Activated T-helper 2 cell treated with anti-CD3 and anti-CD28 coated beads, Interferon-gamma antibody, Interleukin-2, Interleukin-4, amounts not matched to agents 10 μg/mL and 5 μg/mL and 100 μg/mL, durations not matched to agents 14 hours and 24 hours and 36 hours (primary cell): ENCODE measurements at places on chromosomes 2 and 18. TPM values are rescaled to one million over a fixed set of nuclear protein-coding genes. Genes with fewer than 3 reads are reported as not detected.

ORC4 gene
- total RNA-seq = 25.4 and 31.2 TPM in 2 replicates

CD302 gene
- total RNA-seq = 1.1 and 1.5 TPM in 2 replicates

KHK gene
- 12.3 and 13.4 TPM in 2 replicates for total RNA-seq

C2orf49 gene
- total RNA-seq = 18.6 and 19.0 TPM in 2 replicates

DNA sequence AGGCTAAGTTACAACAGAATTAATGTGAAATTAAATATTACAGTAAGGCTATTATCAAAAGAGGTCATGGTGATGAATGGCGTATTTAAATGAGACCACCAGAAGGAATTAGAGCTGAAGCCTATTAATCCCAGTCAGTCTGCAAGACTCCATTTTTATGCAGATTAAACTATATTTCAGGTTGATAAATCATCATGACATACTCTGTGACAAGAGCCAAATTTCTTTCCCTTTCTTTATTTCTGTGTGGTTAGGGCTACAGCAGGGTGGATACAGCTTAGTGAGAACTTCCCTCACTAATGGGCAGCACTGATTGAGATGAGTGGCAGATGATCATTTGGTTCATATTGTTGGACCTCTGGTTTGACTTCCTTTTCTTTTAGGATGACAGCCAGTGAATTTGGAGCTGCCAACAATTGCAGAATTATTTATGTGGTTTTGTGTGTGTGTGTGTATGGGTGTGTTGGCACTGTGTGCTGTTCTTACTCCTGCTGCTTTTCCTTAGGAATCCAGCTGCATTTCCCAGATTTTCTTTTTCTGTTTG lies 481.3 kb downstream of the PIK3C3 start:
- DNase-seq = no peak

DNA sequence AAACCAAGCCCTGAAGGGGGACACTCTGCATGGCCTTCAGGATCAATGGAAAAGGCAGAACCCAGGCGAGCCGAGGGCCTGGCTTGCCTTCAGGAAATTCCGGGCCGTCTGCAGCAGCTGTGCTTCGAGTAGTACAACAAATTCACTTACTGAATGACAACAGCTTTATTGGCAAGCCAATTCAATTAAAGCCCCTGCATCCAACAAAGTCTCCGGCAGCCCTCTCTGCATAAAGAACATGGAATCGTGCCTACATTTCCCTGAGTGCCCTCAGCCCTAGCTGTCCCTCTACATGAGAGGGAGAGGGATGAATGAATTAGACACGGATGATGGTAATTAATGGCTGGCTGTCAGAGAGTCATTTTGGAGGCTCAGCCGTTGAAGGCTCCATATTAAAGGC lies 189.0 kb downstream of the BCL11A start:
- no peak for DNase-seq

GRCh38 chr2:7552825-7553570 lies 635.8 kb downstream of the RNF144A start:
- DNase-seq = no peak

GRCh38 chr2:182330451-182331305 lies 96.2 kb downstream of the PDE1A start:
- DNase-seq = no peak

- no peak for DNase-seq
Measured at GRCh38 chr18:45448871-45449270, 166.4 kb upstream of the SLC14A2 start.

- peak; percentile 46 for DNase-seq
Measured at GRCh38 chr2:98736464-98736889, 5.5 kb upstream of the MGAT4A start.

- no peak for DNase-seq
Measured at GRCh38 chr2:67337903-67338302, 59.2 kb upstream of the ETAA1 start.

DNA sequence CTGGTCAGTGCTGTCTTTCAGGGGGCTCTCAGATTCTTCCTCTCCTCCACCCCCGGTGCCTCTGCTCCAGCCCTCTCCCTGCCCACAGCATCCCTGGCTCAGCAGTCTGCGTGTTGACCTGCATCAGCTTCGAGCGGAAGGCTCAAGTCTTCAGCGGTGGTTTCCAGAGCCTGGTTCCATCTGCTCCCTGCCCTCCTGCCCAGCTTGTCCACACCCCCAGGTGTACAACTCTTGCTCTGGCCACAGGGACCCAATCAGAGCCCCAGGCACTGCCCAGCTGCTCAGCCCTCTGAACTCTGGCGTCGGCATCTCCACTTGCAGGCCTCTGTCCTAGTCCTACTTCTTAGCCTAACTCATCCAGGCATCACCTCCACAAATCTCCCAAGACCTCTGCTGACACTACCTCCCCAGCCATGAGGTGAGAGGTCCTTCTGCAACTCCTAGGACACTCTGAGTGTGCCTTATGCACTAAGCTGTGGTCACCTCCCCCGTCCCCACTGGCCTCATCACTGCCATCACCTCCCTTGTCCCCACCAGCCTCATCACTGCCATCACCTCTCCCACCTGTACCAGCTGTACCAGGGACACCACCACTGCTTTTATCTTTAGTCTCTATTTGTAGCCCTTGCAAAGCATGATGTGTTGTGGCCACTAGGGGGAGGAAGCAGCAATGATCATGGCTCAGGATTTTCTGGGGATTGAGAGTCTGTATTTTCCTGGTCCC lies 60.9 kb downstream of the EDAR start:
- no peak for DNase-seq

DNA sequence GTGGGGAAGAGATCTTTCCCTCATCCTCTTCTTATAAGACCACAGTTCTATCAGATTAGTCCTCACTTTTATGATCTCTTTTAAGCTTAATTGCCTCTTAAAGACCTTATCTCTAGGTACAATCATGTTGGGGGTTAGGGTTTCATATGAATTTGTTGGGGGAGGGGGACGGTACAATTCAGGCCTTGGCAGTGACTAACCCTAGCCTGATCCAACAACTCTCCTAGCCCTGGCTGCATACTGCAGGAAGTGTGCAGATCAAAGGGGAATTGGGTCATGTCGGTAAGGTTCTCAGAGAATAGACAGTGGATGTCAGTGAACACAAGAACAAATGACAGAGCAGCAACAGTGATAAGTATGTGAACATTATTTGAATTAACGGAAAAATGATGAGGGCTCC lies 16.4 kb downstream of the CAPN13 start:
- DNase-seq = no peak

DNA sequence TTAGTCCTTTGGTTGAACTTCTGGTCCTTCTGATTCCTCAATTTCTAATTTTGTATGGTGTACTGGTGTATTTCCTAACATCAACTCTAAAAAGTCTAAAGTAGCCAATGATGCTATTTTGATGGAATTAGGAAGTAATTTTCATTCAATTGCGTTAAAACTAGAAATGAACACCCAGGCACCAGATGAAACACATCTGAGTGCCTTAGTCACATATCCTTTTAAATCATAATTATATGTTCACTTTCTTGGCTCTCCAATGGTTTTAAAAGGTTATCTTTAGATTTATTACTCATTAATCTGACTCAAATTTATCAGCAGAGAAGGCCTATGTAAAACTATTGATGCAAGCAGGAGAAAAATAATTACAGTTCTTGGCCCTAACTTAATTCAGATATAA lies 119.7 kb downstream of the GAREM1 start:
- no peak for DNase-seq

GRCh38 chr2:30865892-30866681 lies 58.8 kb upstream of the CAPN13 start:
- DNase-seq = no peak

DNA sequence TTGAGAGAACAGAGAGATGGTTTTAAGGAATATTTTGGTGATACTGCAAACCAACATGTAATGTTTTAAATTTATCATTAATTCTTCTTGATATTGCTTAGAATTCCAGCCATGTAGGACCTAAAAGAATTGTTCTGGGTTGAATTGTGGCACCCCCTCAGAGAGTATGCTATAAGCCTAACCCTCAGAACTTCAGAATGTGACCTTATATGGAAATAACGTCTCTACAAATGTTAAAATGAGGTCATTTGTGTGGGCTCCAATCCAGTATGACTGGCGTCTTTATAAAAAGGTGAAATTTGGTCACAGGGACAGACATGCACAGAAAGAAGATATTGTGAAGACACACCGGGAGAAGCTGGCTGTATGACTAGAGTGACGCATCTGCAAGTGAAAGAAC lies 193.6 kb downstream of the NRXN1 start:
- DNase-seq = no peak

- no peak for DNase-seq
Measured at GRCh38 chr2:196252408-196253115, 81.2 kb upstream of the STK17B start.
